Testis (tissue), 5 donors: ENCODE measurements at places on chromosomes 2 and 18. TPM values are rescaled to one million over a fixed set of nuclear protein-coding genes. Genes with fewer than 3 reads are reported as not detected.

Gene IL1B
- total RNA-seq: 0.62 TPM

Gene GALNT14
- total RNA-seq: 11.6 TPM

DNA sequence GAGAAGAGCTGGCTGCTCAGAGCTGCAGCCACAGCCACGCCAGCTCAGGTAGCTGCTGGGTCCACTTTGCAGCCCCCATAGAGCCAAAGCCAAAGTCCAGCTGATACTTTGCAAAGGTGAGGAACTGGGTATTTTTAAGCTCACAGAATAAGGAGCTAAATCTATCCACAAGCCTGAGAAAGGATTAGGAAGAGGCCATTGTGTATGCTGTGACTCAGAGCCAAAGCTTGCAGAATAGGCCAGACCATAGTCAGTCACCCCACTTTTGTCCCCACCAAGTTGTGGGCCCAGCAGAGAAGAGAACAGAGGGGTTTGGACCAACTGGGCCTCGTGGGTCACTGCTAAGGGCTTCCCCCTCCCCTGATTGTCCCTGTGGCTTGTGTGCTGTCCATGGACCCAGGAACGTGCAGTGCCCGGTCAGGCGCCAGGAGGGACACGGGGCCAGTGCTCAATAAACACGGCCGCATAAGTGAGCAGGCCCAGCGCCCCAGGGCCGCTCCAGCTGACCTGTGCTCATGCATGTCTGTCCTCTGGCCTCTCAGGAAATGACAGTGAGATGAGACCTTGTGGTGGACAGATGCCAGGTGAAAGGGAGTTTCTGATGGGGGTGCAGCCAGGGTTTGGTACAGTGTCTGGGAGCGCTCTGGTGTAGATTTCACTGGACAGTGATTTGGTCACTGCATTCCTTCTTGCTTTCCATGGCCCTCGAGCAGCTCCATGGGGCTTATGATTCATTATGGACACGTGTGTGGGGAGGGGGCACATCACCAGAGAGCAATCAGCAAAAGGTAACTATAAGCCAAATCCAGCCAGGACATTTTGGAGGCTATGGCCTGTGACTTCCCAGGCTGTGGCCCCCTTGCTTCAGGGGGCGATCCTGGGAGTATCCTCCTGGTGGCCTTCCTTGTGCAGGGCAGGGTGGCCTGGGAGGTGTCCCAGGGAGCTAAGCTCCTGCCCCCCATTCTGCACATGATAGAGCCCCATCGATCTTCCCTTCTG, 31.3 kb downstream of the MAL start:
- DNase-seq: peak; percentile 29

GRCh38 chr2:19208479-19209199, 149.8 kb downstream of the OSR1 start:
- DNase-seq: no peak

DNA sequence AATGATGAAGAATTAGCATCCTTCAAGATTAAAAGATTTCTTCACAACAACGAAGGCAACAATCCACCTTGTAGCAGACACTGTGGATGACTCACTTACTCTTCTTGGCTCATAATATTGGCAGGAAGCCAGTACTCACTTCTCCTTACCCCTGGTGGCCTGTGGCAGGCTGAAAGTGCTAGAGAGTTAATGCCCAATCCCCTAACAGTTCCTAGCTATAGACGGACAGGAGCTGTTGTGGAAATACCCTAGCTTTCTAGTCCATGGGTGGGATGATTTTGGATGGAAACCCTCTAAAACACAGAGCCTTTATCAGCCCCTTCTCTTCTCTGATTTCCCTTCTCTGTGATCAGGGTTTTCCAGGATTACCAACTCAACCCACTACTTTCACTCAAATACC, 128.6 kb upstream of the NYAP2 start:
- no peak for DNase-seq

GRCh38 chr2:8636721-8637636, 44.9 kb upstream of the ID2 start:
- peak; percentile 57 for DNase-seq
